ENCODE measurements at places on chromosomes 1 and 21.

DNA sequence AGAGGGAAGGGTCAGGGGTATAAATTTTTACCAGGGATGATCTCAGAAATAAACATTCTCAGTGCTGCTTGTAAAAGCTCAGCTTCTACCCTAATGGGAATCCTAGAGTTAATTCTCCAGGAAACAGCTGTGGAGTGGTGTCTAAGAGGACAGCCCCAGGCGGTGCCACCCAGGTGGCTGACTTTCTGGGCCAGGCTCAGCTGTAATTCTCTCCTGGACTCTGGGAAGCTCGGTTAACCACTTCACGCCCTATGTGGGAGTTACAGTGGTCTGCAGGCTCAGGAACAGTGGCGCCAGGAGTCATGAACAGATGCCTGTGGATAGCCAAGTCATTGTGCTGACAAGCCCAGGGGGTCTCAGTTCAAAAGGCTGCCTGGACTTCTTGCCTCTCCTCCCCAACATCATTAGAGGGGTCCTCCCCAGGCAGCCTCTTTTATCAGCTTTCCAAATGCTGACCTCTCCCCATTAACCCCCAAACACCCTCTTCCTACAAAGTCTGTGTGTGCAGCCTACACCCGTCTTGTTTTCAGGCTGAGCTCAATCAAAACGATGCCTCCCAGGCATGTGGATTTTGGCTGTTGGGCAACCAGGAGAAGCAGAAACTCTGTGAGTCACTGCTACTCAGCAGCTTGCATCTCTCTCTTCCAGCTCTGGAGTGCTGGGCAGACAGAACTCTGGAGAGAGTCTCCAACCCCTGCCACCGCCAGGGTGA lies 1.2 kb downstream of the HHIPL2 start:
- no peak for DNase-seq

DNA sequence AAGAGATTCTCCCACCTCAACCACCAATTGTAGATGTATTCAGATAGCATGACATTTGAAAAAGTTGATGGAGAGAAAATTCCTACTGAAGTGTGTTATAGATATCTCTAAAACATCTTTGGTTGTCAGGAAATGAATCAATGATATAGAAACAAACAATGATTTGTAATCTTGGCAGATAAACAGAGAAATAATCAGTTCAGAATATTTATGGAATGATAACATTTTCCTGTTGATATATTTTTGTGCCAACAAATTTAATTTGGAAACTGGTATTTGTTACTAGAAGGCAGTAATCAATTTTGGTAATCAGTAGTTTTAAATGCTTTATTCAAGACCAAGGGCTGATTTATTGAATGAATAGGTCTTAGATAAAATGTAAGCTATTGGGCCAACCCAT lies 695.6 kb downstream of the USP25 start:
- no peak for DNase-seq

- DNase-seq: no peak
Observed at GRCh38 chr1:91805311-91805801, 80.6 kb downstream of the TGFBR3 start.

DNA sequence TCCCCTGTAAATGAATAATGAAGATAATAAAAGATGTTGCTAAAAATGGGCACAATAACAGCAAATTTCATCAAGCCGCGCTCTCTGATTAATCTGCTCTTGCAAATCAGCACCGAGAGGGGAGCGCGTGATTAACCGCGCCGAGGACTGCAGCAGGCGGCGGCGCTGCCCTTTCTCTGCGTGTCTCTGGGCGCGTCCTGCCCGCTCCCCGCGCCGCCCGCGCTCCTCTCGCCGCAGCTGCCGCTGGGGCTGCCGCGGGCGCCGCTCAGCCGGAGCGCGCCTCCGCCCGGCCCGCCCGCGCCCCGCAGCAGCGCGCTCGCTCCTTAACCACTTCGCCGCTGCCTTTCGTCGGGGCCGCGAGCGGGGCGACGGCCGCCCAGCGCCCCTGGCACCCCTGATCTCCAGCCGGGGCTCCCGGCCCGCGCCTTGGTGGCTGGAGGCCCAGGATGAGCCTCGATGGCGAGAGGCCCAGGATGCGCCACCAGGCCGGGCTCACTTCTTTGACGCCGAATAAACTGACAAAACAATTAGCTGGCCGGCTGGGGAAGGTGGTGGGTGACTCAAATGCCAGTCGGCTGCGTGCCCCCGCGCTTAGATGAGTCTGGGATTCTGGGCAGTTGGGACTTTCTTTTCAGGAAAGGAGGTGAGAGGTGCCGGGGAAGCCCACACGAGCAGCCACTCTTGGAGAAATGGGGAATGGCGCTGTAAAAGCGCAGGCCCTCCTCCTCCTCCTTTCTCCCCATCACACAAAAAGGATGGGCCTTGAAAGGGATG lies 221.4 kb upstream of the PKN2 start:
- DNase-seq: no peak

GRCh38 chr1:221310180-221310579 lies 430.9 kb downstream of the HLX start:
- no peak for DNase-seq
